ENCODE measurements at places on chromosomes 2 and 18.

- DNase-seq = no peak
These were observed 112.9 kb downstream of the SEPTIN10 start for GRCh38 chr2:109500910-109501309.

DNA sequence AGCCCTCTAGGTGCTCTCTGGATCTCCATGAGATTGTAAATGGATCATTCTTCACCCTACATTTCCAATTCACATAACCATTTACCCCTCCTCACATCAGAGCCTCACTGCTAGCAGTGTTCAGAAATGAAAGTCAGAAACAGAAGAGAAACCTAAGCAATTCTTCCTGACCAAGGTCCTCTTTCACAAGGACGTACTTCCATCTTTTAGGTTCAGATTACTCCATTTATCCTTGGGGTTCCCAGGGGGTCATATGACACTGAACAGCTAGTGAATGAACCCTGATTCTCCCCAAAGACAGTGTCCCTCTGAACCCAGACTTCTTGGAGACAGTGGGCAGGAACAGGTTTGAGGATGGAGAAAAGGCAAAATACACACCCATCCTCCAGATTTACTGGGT, 12.9 kb upstream of the MARCO start:
- no peak for DNase-seq

GRCh38 chr2:214543386-214543955, 132.6 kb downstream of the VWC2L start:
- no peak for DNase-seq

GRCh38 chr2:21028021-21028947, 15.6 kb downstream of the APOB start:
- no peak for DNase-seq

GRCh38 chr18:45374878-45375630, 240.2 kb upstream of the SLC14A2 start:
- DNase-seq = no peak
